Left lung (tissue), 14 donors: ENCODE measurements at places on chromosomes 13 and 19. TPM values are rescaled to one million over a fixed set of nuclear protein-coding genes. Genes with fewer than 3 reads are reported as not detected.

DNA sequence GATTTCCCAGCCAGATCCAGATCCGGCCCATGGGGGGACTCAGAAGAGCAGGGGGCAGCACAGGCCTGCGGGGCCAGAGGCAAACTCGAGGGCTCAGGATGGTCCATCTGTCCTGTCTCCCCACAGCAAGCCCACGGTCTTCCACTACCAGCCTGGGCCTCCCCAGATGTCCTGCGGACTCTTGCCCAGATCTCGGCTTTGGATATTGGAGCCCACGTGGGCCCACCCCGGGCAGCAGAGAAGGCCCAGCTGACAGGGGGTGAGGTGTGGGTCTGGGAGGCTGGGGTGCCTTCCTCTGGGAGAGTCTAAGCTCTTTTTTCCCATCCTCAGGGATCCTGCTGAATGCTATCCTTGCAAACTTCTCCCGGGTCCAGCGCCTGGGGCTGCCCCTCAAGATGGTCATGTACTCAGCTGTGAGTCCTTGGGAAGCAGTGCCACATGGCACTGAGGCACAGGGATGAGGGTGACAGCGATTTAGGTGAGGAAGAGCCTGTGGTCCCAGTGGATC is 3.4 kb downstream of the ACP4 start:
- H3K4me3 ChIP-seq: no peak overlapping the region
- no peaks in the 10 kb centered on the region for H3K36me3 ChIP-seq
- DNase-seq: no peak
- H3K4me1 ChIP-seq: no peaks in the 10 kb centered on the region
- no peaks in the 10 kb centered on the region for H3K27me3 ChIP-seq

DNA sequence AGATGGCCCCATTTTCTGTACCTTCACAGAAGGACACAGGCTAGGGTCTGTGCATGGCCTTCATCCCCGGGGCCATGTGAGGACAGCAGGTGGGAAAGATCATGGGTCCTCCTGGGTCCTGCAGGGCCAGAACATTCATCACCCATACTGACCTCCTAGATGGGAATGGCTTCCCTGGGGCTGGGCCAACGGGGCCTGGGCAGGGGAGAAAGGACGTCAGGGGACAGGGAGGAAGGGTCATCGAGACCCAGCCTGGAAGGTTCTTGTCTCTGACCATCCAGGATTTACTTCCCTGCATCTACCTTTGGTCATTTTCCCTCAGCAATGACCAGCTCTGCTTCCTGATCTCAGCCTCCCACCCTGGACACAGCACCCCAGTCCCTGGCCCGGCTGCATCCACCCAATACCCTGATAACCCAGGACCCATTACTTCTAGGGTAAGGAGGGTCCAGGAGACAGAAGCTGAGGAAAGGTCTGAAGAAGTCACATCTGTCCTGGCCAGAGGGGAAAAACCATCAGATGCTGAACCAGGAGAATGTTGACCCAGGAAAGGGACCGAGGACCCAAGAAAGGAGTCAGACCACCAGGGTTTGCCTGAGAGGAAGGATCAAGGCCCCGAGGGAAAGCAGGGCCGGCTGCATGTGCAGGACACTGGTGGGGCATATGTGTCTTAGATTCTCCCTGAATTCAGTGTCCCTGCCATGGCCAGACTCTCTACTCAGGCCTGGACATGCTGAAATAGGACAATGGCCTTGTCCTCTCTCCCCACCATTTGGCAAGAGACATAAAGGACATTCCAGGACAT is 7.0 kb upstream of the CEACAM7 start:
- H3K36me3 ChIP-seq: no peaks in the 10 kb centered on the region
- H3K4me1 ChIP-seq: no peaks in the 10 kb centered on the region
- H3K27me3 ChIP-seq: no peaks in the 10 kb centered on the region
- DNase-seq: no peak

Gene SELENOV
- not detected for total RNA-seq

Gene PGLYRP2
- total RNA-seq: not detected

Gene POU2F2
- total RNA-seq: 10.0 TPM
